ENCODE measurements at places on chromosomes 16 and 17.

GRCh38 chr16:82061861-82062525 is 26.9 kb downstream of the HSD17B2 start:
- DNase-seq, result no peak

GRCh38 chr17:72474719-72475477 is 354.1 kb downstream of the SOX9 start:
- DNase-seq, result no peak

- no peak for DNase-seq
These were observed 15.0 kb downstream of the C16orf46 start for GRCh38 chr16:81061871-81062608.

DNA sequence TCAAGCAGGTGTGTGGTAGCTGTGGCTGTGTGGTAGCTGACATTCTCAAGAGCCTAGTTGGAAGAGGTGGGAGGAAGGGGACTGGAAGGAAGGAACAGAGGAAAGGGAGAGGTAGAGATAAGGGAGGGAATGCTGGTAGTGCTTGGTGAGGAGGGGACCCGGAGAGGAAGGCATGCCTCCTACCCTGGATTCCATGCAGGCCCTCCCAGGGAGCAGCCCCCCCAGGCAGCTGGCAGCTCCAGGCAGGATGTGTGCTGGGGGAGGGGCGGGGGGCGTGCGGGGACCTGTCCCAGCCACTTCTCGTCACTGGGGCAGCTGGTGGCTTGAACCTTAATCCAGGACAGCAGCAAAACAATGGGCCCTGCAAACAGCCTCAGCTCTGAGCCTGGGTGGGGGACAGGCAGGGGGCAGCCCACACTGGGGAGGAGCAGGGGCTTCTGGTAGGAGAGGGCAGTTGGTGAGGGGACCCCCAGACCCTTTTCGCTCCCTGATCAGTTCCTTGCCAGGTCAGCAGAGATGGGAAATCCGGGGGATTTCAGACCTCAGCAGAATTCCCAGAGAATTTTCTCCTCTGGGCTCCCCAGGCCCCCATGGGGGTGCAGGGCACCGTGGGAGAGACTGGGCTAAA is 27.1 kb downstream of the ARHGAP23 start:
- no peak for DNase-seq

DNA sequence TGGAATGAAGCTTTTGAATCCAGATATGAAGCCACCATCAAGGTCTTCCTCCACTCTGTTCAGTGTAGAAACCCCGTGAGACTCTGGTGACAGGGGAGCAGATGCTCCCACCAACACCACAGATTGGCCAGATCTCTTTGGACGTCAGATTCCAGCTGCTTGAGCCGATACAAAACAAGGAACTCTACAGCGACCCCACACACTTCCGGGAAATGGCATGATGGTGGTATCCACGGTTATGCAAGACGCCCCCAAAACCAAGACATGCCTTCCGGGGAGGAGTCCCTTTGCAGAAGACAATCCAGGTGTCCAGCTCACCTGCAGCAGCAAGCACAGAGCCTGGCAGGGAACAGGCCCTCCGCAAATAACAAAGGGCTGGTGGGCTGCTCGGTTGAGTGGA is 19.8 kb upstream of the PITPNA start:
- DNase-seq, result no peak

GRCh38 chr16:10067406-10067805 is 114.8 kb downstream of the GRIN2A start:
- DNase-seq, result no peak
